ENCODE measurements at places on chromosomes 11 and 22.

GRCh38 chr22:44569561-44569991 lies 71.5 kb upstream of the RTL6 start:
- no peak for DNase-seq

DNA sequence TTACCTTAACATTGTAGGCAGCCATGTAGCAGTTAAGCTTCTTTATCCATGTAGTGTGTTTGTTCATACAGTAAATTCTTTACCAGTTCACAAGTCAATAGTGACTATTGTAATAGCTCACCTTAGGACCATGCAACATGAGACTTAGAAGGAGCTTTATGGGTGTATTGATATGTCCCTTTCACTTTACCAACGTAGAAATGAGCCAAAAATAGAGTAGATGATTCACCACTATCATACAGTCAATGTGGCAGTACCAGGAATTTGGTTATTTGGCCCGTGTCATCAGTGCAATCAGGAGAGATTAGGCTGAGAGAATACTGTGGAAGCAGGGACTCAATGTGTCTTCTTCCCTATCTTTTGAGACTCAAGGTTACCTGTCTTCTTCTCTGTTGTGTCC lies 4.7 kb downstream of the ZDHHC13 start:
- DNase-seq, result no peak

GRCh38 chr22:26612652-26613051 lies 5.2 kb downstream of the CRYBB1 start:
- no peak for DNase-seq

DNA sequence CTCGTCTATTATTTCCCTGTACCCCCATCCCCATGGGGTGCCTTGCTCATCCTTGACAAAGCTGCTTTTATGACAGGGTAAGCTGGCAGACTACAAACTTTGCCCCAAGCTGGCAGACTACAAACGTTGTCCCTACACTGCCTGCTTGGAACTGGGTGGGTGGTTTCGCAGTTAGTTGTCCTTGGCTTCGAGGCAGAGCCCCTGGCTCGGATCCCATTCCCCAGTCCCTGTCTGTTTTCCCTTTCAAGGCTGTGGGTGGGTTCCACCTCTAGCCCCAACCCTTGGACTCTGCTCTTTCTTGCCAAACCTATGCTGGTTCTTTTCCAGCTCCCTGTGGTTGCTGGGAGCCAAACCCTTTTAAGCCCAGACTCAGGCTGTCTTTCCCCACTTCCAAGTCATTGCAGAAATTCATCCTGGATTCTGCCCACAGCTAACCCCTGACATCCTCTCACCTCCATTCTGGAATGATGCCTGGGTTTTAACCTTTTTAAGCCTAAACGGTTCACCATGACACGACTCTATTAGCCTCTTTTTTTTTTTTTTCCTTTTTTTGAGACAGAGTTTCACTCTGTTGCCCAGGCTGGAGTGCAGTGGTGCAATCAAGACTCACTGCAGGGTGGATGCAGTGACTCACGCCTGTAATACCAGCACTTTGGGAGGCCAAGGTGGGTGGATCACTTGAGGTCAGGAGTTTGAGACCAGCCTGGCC lies 9.2 kb upstream of the RBM14 start:
- DNase-seq, result no peak

DNA sequence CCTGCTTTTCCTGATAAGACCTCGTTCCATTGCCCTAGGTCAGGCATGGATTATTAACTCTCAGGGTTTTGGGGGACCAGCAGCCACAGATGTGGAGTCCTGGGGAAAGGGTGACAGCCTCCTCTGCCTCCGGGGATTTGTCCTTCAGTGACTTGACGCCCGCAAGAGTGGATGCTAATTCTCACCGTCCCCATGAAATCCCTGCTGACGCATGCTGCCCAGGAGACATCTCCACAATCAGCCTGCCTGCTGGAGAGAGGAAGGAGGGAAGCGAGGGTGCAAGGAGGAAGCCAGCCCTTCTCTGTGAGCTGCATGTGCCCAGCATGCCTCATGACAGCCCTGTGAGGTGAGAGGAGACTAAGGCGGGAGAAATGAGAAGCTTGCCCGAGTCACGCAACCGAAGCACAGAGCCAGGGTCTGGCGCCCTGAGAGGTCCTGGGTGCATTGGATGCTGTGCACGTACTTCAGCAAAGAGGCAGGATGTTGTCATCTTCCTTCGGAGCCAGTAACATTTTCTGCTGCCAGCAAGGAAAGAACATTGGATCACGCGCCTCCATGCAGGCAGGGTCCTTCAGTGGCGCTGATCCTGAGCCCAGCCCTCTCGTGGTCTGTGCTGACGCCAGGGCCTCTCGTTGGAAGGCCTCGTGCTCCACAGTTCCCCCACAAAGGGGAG lies 27.3 kb upstream of the KRTAP5-6 start:
- DNase-seq, result no peak

DNA sequence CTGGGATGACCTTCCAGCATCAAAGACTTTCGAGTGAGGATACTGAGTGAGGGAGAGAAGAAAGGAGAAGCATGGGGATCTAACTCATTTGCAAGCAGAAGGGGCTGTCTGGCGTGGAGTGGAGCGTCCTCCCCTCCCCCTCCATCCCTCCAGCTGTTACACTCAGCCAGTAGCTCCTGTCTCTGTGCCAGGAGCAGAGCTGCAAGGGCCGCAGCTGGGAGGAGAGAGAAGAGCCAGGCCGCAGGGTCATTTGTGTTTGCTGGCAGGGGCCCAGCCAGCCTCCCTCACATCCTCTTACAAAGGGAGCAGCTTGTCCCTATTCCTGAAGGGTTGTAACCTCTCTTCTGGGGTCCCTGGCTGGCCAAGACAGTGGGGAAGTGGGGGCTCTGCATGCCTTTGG lies 57.9 kb downstream of the NECTIN1 start:
- no peak for DNase-seq

- DNase-seq, result no peak
These were observed 230.7 kb downstream of the JRKL start for GRCh38 chr11:96620464-96621044.

GRCh38 chr11:83764643-83765042 lies 478.5 kb upstream of the CCDC90B start:
- DNase-seq, result no peak

- no peak for DNase-seq
These were observed 80.0 kb upstream of the CLPB start for GRCh38 chr11:72514331-72514730.

GRCh38 chr11:17840101-17840548 lies 105.5 kb downstream of the KCNC1 start:
- DNase-seq, result no peak

DNA sequence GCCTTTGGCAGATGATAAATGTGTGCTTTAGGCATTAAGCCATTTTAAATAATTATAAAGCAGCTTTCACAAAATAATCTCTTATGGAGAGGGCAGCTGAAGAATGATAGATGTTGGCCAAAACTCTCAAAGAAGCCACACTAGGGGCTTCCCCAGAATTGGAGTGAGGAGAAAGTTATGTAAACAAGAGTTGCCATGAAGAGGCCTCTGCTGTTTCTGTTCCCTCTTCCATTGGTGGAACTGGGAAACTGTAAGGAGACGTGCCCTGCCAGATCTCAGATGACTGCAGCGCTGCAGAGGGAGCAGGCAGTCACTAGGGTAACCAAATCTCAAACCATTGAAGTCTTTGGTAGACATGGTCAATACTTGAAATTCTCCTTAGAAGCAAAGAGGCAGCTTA lies 19.4 kb upstream of the APLP2 start:
- no peak for DNase-seq
